Astrocyte (in vitro differentiated cells and primary cell): ENCODE measurements at places on chromosomes 11 and 22.

GRCh38 chr22:28381429-28382167, 298.0 kb downstream of the TTC28 start:
- DNase-seq: peak; percentile 47

GRCh38 chr22:49549256-49550140, 278.2 kb downstream of the BRD1 start:
- no peak for DNase-seq

DNA sequence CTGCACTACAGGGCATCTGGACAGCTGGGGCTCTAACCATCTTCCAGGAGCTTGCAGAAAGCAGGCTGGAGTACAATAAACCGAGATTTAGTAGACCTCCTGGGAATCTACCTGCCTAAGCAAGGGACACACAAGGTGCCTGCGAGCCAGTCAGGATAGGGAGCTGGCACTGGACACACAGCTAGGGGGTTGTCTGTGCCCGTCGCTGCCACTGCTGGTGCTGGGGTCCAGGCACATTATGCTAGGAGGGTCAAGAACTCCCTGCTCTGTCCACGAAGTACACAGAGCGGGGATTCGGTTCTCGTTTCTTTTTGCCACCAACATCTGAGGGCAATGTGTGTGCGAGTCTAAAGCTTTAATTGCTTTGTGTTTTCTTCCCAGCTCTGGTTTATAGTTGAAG, 4.2 kb downstream of the RIC8A start:
- no peak for DNase-seq

- peak; percentile 23 for DNase-seq
Measured at GRCh38 chr11:66047541-66048365, 1.2 kb downstream of the GAL3ST3 start.

DNA sequence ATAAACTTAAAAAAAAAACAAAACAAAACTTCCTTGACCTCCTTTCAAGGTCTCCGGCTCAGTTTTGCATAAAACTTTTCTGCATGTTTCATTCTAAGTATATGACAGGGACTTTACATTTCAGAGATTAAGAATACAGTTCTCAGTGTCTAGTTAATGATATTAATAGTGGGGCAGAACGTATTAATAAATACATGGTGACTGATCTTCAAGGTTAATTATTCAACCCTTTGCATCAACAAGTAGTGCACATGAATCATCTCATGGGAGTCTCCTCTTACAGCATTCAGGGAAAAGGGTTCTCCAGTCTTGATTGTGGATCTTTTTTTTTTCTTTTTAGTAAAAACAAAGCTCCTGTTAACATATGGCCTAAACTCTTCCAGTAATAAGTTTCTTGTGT, 146.8 kb downstream of the KIRREL3 start:
- peak; percentile 59 for DNase-seq

DNA sequence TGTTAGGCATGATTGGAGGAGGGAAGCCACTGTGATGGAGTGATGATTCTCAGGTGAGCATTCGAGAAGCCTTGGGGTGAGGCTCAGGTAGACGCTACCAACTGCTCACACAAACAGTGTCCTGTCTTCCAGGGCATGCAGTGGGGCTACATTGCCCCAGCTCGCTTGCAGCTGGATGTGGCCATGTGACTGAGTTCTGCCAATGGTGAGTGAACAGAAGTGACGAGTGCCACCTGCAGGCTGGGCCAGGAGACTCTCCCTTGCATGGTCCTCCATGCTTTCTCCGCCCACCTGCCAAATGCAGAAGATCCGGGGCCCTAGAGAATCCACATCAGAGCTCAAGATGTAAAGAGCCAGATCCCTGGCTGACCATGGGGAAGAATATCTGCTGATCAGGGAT, 195.9 kb downstream of the BCR start:
- DNase-seq: no peak

- DNase-seq: no peak
Measured at GRCh38 chr11:16801288-16801980, 63.0 kb downstream of the C11orf58 start.

DNA sequence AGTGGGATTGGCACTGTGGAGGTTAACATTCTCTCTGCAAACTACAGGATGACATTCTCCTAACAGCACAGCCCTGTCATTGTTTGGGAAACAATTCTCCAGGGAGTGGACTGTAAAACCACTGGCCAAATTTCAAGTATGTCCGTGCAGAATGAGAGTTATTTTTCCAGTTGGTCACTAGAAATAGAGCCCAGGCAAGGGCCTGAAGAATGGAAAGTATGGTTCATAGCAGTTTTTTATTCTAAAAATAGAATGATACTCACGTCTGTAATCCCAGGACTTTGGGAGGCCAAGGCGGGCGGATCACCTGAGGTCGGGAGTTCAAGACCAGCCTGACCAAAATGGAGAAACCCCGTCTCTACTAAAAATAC, 39.0 kb upstream of the CD44 start:
- peak; percentile 93 for DNase-seq

DNA sequence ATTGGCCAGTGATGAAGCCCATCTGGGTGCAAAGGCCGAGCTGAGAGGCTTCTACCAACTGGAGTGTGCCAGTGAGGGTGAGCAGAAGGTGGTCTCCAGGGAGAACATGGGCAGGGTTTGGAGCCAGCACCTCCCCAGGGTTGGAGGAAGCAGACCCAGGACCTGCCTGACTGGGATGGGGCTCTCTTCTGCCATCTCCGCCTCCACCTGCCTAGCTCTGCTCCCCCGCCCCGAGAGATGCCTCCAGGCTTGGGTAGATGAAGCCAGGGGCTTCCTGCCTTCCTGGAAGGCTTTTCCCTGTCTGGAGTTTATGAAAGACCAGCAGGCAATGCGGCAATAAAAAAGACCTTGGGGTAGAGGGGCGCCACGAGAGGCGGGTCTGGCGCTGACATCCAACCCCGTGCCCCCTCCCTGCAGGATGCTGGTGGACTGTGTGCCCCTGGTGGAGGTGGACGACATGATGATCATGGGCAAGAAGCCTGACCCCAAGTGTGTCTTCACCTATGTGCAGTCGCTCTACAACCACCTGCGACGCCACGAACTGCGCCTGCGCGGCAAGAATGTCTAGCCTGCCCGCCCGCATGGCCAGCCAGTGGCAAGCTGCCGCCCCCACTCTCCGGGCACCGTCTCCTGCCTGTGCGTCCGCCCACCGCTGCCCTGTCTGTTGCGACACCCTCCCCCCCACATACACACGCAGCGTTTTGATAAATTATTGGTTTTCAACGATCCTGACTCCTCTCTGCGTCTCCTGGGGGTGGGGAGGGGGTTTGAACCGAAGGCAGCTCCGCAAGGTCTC, 3.3 kb downstream of the SELENOM start:
- DNase-seq: no peak

DNA sequence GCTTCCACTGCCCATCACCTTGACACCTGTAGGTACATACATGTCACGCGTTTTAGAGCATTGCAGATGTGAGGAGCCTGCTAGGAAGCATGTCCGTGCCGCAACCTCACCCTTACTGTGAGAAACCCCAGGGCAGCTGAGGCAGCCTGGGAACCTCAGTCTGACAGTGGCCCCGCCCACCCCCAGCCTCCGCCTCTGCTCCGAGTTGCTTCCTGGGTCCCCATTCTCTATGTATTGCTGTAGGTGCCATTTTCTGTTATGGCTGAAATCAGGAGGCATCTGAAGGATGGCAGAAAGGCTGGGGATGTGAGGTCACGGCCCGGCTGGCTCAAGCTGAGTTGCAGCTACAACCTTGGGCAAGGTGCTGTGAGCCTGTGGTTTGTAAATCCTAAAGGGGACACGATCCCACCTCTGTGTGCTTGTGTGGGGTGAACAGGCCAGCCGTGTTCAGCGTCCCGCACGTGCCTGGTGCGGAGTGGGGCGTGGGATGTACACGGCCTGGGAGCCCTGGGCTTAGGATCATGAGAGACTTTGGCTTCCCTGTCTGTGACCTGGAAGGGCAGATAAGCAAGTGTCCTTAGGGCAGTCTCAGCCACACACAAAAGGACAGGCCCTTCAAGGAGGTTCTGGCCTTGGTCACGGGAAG, 102.7 kb downstream of the PHF21B start:
- no peak for DNase-seq

- DNase-seq: peak; percentile 10
Measured at GRCh38 chr11:91433284-91434010, 791.2 kb upstream of the FAT3 start.

GRCh38 chr11:59574932-59575502, 40.6 kb downstream of the OSBP start:
- no peak for DNase-seq

GRCh38 chr11:57307666-57308270, 17.0 kb downstream of the TNKS1BP1 start:
- no peak for DNase-seq

GRCh38 chr11:40118780-40119179, 1340.7 kb downstream of the LRRC4C start:
- no peak for DNase-seq
